RPMI7951 (cell line): ENCODE measurements at places on chromosomes 11 and 22. TPM values are rescaled to one million over a fixed set of nuclear protein-coding genes. Genes with fewer than 3 reads are reported as not detected.

Gene ASPHD2
- 1.4 and 2.2 TPM in 2 replicates for total RNA-seq

GRCh38 chr22:26648528-26649388 is 8.6 kb upstream of the MIAT start:
- DNase-seq: no peak

DNA sequence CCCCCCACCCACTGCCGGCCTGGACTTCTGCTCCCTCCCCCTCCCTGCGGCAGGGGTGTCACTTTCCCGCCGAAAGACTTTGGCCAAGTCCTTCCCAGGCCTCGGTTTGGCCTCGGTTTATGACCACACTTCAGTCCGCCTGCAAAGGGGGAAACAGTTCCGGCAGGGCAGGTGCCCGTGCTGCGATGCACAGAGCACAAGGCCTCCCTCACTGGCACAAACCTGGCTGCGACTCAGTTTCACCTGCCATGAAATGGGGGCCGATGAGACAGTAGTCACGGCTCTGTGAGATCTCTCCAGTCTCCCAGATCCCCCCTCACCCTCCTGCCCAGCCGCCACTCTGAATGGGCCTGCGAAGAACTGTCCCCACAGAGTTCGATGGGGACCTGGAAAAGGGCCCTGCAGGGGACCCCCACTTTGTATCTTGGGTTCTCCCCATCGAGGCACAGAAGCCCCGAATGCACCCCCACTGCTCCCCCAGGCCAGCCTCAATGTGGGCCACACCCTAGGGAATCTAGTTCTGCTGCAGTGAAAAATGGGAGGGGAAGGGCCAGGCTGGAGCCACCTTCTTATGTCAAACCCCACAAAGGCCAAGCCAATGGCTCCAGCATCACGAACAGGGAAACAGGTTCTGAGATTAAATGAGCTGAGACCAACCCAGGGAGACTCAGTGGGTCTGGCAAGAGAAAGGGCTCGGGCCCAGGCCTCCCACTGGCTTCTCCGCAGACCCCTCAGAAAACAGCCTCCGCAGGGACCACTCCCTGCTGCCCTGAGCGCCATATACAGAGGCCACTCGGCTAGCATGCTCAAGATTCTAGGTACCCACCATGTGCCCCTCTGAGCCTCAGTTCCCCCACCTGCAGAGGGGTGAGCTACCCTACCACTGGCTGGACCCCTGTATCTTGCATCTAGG is 29.0 kb downstream of the ARVCF start:
- DNase-seq: no peak

- DNase-seq: peak; percentile 43
Observed at GRCh38 chr11:125429174-125429707, 66.8 kb downstream of the FEZ1 start.

DNA sequence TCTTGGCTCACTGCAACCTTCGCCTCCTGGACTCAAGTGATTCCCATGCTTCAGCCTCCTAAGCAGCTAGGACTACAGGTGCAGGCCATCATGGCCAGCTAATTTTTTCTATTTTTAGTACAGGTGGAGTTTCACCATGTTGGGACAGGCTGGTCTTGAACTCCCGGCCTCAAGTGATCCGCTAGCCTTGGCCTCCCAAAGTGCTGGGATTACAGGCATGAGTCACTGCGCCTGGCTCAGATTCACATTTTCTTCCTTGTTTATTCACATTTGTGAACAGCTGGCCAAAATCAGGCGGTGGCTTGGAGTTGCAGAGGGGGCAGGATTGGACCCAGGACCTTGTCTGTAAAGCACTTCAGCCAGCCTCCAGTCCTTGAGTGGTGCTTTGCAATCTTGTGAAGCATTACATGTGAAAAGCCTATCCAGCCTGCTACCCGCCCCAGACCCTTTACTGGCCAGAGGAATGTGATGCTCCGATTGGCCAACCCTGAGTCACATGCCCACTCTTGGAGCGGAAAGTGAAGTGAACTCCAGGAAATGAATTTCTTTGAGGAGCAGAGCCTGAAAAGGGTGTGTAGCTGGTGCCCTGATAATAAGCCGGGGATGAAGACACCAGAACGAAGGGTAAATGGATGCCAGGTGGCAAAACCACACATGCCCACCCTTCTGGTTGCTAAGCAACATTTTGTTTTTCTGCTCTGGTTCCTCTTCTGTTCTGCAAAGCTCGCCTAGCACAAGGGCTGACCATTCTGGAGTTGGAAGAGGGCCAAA is 62.6 kb upstream of the PTPRJ start:
- peak; percentile 93 for DNase-seq

DNA sequence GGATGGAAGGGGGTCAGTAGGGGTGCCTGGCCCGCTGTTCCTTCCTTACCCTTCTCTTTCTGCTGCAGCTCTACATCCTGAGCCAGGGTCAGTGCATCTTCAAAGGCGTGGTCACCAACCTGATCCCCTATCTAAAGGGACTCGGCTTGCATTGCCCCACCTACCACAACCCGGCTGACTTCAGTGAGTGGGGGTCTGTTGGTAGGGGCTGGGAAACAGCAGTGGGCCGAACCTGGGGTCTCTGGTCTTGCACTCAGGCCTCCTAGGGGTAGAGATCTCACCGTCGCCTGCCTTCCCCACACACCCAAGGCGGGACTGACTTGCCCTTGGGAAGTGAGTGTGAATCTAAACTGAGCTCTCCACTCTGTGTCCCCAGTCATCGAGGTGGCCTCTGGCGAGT is 7.6 kb downstream of the ABCG4 start:
- no peak for DNase-seq

Gene TESMIN
- 0.96 and 1.1 TPM in 2 replicates for total RNA-seq

Gene RTN3
- 109 and 114 TPM in 2 replicates for total RNA-seq

GRCh38 chr11:706957-707816 is 1.2 kb downstream of the EPS8L2 start:
- peak; percentile 54 for DNase-seq

GRCh38 chr11:128359515-128359914 is 227.8 kb downstream of the ETS1 start:
- DNase-seq: peak; percentile 62

Gene DERL3
- total RNA-seq: 1.9 and 4.2 TPM in 2 replicates

GRCh38 chr11:3203221-3204043 is 15.2 kb downstream of the MRGPRG start:
- peak; percentile 20 for DNase-seq
